ENCODE measurements at places on chromosomes 1 and 21. TPM values are rescaled to one million over a fixed set of nuclear protein-coding genes. Genes with fewer than 3 reads are reported as not detected.

The ZSWIM5 gene
- 0.66 TPM for total RNA-seq

The TMIGD3 gene
- 3.2 TPM for total RNA-seq

The COPA gene
- total RNA-seq, result 99.8 TPM

The ANGPTL7 gene
- total RNA-seq, result not detected

The CSDE1 gene
- 311 TPM for total RNA-seq

The TRNP1 gene
- total RNA-seq, result 26.9 TPM

The ASTN1 gene
- total RNA-seq, result not detected

The LCK gene
- 1.2 TPM for total RNA-seq

Measured in esophagus squamous epithelium (tissue), 5 donors.